Urothelium cell line (cell line): ENCODE measurements at places on chromosomes 2 and 18.

DNA sequence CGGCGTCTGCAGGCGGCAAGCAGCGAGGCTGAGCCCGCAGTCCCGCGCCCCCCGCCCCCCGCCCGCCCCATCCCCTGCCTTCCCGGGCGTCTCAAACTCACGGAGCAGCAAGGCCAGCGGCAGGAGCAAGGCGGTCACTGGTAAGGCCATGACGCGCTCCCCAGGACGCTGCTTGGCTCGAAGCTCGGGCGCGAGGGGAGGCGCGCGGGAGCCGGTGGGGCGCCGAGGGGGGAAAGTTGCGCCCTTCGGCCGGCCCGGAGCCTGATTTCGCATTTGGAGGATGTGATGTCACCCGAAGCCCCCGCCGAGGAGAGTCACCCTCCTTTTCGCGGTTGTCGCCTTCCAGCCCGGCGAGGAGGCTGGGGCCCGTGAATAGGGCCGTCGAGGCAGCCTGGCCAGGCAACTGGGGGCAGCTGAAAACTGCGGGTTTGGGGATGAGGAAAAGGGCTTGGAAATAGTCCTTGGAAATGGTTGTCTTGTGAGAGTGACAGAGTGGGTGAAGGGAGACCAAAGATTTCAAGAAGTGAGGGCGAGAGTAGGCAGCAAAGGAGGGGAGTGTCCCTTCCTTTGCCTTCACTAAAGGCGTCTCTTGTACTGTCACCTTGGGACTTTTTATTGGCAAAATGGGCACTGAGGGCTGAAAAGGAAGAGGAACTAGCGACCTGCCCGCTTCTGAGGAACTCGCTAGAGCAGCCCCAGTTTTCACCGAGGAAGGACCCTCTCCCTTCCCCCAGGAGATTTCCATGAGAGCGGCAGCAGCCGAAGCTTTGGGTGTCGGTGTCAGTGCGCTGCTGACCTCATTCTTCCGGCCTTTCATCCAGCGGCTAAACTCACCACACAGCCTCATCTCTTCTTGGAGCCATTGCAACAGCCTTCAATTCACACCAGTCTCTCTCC, at the start of gene CD8A:
Gene CD8A (minus strand): TSS at position 238 of the 897 bp plus-strand sequence. CDS start 88 bp downstream, at position 150.
- DNase-seq = no peak

DNA sequence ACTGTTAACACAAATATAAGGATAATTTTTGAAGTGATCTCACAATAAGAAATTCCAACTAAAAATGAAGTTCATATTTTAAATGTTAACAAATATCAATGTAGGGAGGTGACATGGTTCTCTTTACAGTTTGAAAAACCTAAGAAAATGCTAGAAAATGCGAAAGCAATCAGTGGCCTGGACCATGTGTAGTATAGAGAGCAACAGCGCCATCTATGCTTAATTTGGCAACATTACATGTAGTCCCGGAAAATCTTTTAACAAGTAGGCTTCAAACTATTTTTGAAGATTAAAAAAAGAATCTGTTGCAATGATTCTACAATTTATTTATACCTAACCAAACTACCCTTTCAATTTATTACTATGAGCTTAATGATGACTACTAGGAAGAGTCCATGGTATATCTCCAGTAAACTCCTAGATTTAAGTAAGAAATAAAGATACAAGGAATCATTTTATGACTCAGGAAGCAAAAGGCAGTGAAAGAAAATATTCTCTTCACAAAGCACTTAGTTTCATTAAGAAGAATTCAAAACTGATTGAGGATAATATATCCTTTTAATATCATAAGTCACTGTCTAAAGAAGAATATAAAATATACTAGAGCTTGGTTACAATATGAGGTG, 33.3 kb downstream of the NDUFA10 start:
- peak; percentile 38 for DNase-seq

- no peak for DNase-seq
Observed at GRCh38 chr2:226875438-226876225, 39.8 kb downstream of the RHBDD1 start.

DNA sequence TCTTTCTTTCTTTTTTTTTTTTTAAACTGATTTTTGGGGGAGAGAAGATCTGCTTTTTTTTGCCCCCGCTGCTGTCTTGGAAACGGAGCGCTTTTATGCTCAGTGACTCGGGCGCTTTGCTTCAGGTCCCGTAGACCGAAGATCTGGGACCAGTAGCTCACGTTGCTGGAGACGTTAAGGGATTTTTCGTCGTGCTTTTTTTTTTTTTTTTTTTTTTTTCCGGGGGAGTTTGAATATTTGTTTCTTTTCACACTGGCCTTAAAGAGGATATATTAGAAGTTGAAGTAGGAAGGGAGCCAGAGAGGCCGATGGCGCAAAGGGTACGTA, 587 bp downstream of the MEIS1 start:
- DNase-seq = peak; percentile 31

DNA sequence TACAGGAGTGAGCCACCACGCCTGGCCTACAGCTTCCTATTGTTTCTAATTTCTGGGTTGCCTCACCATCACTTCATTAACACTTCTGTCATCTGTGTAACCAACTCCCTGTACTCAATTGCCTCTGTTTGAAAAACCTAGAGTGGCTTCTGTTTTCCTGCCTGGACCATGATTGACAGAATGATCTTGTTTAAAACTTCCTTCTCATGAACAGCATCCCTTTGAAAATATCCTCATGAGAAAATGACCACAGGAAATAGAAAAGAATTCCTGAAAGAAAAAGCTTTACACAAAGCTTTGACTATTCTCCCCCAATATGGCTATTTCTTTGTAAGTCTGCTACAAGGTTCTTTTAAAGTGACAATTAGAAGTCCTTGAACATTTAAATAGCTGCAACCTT, 672.3 kb downstream of the ARHGAP15 start:
- no peak for DNase-seq

- no peak for DNase-seq
Observed at GRCh38 chr18:8361941-8362471, 247.2 kb upstream of the RAB12 start.

DNA sequence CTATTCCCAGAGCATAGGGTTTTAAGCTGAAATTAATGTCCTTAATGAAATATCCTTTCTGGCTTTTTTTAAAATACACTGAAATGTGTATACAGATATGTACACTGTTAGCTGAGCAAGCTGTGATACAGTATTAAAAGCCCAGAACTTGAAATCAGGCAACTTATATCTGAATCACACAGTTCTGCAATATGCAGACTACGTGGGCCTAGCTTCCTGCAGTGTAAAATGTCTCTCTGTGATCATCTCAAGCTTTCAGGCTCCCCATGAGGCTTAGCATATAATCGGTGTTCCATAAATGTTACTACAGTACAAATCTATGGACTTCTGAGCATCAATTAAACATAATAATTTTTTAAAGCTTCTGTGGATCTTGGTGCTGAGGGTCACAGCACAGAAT, 8.2 kb downstream of the FBXO15 start:
- DNase-seq = no peak

GRCh38 chr2:110105608-110106467, 9.8 kb downstream of the MALL start:
- peak; percentile 95 for DNase-seq

GRCh38 chr2:23502096-23502495, 117.1 kb downstream of the KLHL29 start:
- DNase-seq = no peak

GRCh38 chr2:209387389-209387788, 36.5 kb upstream of the MAP2 start:
- no peak for DNase-seq

DNA sequence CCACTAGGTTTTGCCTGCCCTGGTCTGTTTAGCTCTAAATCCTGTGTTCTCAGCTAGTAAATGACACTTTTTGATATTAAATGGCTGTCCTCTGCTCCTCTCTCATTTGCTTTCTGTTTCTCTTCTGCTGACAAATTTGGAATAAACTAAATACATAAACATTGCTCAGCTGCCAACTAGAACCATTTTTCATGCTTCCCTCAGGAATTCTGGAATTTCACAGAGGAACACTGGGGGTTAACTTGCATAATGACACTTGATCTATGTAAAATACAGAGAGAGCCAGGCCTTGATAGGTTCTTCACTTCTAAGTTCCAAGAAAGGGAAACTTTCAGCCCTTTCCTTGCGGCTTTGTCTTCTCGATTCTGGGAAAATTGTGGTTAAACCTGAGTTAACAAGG, 450.6 kb upstream of the ST6GAL2 start:
- no peak for DNase-seq

DNA sequence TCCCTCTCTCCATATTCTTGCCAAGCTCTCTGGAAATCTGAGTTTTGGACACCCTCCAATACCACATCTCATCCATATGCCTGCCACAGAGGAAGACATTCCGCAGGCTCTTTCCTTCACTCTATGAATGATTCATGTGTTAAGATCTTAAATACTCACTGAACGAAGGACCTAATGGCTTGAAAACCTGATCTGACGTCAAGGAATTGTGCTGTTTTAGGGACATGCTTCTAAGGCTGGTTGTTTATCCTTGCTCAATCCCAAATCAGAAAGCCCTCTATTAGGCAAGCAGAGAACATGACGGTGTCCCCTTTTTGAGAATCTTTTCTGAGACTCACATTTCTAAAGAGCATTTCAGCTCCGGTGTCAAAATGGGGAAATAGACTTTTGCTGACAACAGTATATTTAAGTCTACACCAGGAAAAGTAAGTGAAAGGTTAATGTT, 83.7 kb upstream of the GALNT5 start:
- peak; percentile 79 for DNase-seq

DNA sequence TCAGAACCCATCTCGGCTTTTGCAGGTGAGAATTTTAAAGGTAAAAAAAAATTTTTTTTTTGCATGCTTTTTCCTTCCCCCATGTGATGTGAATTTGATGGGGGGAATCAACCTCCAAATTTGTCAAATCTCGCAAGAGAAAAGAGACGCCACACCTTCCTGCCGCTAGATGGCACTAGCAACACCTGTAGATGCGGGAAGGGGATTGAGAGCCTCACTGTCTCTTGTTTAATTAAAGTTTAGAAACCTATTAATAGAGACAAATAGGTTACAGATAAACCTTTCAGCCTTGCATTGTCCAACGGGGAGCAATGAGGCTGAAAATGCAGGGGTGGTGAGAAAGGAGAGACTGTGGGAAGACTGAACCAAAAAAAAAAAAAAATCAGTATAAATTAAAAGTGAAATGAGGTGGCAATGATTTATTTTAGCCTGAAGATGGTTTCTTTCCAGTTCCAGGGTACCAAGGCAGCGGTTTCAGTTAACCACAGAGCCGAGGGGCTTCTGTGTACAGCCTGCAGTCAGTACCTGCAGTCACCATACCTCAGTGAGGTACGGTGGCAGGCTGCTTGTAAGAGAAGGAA, 84.6 kb downstream of the NRP2 start:
- DNase-seq = peak; percentile 53

DNA sequence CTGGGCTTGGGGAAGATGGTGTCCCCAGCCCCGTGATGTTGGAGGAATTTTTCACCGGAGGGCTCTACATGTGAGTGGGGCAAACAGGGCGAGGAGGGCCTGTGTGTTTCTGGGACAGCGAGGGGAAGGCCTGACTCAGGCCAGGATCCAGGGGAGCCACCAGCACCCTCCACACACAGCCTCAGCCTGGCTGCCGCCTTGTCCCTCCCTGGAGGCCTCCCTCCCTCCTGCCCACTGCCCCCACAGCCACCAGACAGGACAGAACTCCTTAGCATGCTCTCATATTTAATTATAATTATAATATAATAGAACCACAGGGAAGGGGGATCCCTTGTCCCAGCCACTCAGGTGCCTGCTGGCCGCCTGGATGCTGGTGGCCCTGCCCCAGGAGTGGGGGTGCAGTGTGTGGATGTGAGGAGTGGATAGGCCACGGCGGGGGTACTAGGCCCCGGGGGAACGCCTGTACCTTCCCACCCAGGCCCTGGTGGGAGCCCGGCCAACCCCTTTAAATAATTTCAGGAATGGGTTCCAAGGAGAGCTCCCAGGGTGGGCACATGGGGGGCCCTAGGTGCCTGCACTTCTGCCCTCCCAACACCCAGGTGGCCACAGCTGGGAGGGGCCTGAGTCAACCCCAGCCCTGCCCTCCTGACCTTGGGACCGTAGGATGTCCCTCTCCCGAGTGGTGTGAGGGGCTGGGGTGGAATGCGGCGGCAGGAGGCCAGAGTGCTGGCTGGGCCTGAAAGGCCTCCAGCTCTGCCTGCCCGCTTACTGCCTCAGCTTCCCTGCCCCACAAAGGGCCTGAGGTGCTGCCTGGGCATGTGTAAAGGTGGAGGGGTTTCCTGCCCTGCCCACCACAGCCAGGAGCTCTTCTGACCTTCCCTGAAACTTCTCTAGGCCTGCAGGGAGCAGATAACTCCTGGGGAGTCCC, 8.8 kb downstream of the PDCD1 start:
- no peak for DNase-seq

DNA sequence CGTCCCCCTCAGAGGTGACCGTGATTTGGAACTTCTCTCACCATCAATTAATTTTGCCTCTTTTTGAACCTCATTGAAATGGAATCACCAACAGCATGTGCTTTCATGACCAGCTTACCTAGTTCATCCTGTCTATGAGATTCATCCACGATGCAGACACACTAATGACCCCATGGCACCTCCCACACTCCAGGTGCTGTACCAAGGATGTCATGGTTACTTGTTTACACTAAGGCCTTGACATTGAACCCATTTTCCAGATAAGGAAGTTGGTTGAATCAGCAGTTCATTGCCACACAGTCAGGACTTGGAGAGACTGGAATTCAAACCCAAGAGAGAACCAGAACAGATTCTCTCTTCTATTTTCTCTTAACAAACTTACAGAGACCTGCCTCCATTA, 139.0 kb downstream of the ZFP36L2 start:
- no peak for DNase-seq

DNA sequence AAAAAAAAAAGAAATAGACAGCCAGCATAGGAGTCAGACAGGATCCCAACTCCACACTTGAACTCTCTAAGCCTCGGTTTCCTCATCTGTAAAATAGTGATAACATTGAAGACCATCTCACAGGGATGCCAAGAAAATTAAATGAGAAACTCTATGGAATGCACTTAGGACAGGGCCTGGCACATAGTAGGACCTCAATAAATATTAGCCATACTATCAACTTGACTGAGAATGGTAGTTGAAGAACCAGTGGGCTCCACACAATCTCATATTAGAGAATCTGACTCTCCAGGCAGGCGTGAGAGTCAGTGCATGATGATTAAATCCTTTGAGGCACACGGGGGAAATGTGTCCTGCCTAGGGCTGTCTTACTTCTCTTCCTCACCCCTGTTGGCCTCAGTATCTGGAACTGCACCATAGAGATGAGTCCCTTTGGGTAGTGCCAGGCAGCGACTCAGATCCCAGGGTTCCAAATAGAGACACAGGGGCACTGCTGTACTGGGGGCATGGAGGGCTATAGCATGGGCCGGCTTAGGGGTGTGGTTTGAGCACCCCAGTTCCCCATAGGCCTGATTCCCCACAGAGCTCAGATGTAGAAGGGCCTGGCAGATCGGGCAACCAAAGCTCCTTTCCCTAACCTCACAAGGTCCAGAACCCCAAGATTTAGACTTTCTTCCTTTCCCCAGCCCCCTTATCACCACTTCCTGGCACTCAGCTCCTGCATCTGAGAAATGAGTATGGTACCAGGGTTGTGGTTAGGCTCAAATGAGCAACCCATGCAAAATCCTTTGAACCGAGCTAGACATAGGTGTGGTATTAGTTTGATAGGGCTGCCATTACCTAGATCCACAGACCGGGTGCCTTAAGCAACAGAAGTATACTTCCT, 51.3 kb upstream of the CAB39 start:
- DNase-seq = no peak

- DNase-seq = no peak
Observed at GRCh38 chr2:94871226-94872087, at the start of gene TEKT4. Gene TEKT4 (plus strand): TSS chr2:94871430. CDS start chr2:94871580, 150 bp downstream.
